Heart left ventricle (tissue), 16 donors: ENCODE measurements at places on chromosomes 7 and 10.

- H3K36me3 ChIP-seq, result no peaks in the 10 kb centered on the region
- no peaks in the 10 kb centered on the region for H3K27me3 ChIP-seq
- no peak for DNase-seq
- H3K27ac ChIP-seq, result no peak overlapping the region
- no peak overlapping the region for H3K4me3 ChIP-seq
These were observed 240.0 kb downstream of the SDHAF3 start for GRCh38 chr7:97357459-97357858.

GRCh38 chr7:142835487-142835886 lies 19.4 kb upstream of the EPHB6 start:
- H3K36me3 ChIP-seq, result no peaks in the 10 kb centered on the region
- H3K27ac ChIP-seq, result no peak overlapping the region
- H3K4me3 ChIP-seq, result no peak overlapping the region

DNA sequence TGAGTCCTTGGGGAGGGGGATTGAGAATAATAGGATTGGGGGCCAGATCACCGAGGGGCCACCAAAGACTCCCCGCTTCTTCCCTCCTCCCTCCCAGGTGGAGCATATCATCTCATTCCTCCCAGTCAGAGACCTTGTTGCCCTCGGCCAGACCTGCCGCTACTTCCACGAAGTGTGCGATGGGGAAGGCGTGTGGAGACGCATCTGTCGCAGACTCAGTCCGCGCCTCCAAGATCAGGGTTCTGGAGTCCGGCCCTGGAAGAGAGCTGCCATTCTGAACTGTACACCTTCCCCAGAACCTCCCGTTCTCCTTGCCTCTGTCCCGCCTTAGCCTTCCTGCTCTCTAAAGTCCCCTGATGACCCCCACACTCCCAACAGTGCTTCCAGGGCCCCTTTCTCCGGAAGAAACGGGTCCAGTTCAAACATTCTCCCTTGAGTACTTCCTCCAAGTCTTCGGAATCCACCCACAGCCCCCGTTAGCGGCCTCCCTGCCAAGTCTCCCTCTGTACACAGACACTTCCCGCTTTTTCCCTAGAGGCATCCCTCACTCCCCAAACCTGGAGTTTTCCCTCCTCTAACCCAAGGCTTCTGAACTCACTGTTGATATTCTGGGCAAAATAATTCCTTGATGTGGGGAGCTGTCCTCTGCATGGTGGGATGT lies 4.1 kb downstream of the FBXO24 start:
- no peaks in the 10 kb centered on the region for H3K36me3 ChIP-seq
- DNase-seq, result peak; percentile 76
- peaks cover 13% of the 10 kb centered on the region for H3K4me1 ChIP-seq
- H3K4me3 ChIP-seq, result no peak overlapping the region

DNA sequence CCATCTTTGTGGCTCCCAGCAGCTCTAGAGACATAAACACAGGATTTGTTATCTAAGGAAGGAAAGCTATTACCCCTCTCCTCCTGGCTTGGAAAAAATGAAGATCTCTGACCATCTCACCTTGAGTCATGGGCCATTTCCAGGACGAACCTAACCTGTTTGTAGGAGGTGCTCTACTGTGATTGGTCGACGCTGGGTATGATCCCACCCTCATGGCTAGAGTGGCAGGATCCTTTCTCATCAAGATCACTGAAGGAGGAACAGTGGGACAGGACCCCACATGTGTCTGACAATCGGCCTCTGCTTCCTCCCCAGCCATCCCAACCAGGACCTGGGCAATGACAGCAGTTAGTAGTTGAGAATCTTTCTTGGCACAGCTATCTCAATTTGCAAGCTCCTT lies 144.1 kb downstream of the EMX2 start:
- DNase-seq, result no peak
- no peaks in the 10 kb centered on the region for H3K27me3 ChIP-seq
- no peak overlapping the region for H3K4me3 ChIP-seq
- H3K27ac ChIP-seq, result no peak overlapping the region
- no peaks in the 10 kb centered on the region for H3K36me3 ChIP-seq

- DNase-seq, result no peak
- no peaks in the 10 kb centered on the region for H3K4me1 ChIP-seq
- no peaks in the 10 kb centered on the region for H3K36me3 ChIP-seq
- H3K27ac ChIP-seq, result no peak overlapping the region
These were observed 25.8 kb upstream of the LEP start for GRCh38 chr7:128215281-128215680.

- no peaks in the 10 kb centered on the region for H3K36me3 ChIP-seq
- no peak for DNase-seq
- peaks cover 17% of the 10 kb centered on the region for H3K27me3 ChIP-seq
- H3K4me1 ChIP-seq, result peaks cover 2% of the 10 kb centered on the region
- H3K27ac ChIP-seq, result no peak overlapping the region
- no peak overlapping the region for H3K4me3 ChIP-seq
These were observed 36.9 kb upstream of the PTF1A start for GRCh38 chr10:23155169-23155568.

GRCh38 chr7:64630496-64630895 lies 35.4 kb upstream of the ZNF107 start:
- no peaks in the 10 kb centered on the region for H3K36me3 ChIP-seq
- H3K4me3 ChIP-seq, result no peak overlapping the region
- H3K27ac ChIP-seq, result no peak overlapping the region
- H3K27me3 ChIP-seq, result no peaks in the 10 kb centered on the region
- no peaks in the 10 kb centered on the region for H3K4me1 ChIP-seq

DNA sequence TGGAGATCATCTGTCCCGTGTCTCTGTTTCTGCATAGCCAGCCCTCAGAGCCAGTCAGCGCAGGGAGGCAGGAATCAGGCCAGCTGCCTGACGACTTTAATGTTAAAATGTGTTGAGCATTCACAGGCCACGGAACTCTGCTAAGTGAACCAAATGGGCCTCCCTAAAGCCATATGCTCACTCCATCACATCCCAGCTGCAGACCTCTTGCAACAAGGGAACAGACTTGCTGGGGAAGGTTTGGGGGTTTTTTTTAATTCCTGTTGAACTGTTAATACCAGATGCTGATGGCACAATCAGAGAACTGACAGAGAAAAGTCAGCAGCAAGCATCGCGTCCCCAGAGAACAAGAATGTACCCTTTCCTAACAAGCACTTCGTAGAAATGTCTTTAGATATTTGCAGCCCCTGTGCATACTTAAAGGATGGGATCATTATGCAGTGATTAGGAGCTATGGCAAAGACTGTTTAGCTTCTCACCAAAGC lies 900.4 kb upstream of the AUTS2 start:
- H3K27me3 ChIP-seq, result no peaks in the 10 kb centered on the region
- DNase-seq, result no peak
- H3K27ac ChIP-seq, result no peak overlapping the region
- no peak overlapping the region for H3K4me3 ChIP-seq
- no peaks in the 10 kb centered on the region for H3K4me1 ChIP-seq

DNA sequence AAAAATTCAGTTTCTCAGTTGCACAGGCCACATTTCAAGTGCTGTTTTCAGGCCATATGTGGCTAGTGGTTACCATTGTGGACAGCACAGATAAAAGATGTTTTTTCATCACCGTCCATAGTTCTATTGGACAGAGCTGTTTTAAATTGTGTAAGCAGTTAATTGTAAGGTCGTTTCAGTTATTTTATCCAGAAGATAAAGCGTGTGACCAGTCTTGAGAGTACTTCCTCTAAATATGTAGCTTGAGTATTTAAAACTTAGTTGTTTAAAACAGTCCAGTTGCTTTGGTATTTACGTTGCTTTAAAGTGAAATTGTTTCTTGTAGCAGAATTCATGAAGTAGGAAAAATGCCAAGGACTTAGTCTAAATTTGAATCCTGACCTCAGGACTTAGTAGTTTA lies 66.9 kb downstream of the ZNRF2 start:
- H3K4me1 ChIP-seq, result peaks cover 16% of the 10 kb centered on the region
- no peaks in the 10 kb centered on the region for H3K27me3 ChIP-seq
- no peak overlapping the region for H3K4me3 ChIP-seq
- H3K36me3 ChIP-seq, result no peaks in the 10 kb centered on the region

DNA sequence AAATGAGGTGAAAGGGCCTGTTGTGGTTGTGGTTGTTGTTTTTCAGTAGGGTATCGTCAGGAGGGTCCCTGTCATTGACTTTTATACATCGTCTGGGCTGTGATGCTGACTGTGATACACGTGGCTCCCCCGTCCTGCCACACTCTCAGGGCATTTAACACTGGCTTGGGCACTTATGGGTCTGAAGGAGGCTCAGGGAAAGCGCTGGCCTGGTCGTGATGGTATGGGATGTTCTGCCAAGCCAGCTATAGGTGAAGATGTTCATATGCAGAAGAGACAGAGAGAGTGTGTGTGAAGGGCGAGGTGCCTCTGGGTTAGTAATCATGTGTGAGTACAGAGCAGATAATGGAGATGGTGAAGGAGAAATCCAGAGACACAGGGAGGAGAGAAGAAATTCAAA lies 158.5 kb downstream of the PRPF18 start:
- H3K27ac ChIP-seq, result no peak overlapping the region
- no peak for DNase-seq
- no peaks in the 10 kb centered on the region for H3K36me3 ChIP-seq
- H3K27me3 ChIP-seq, result no peaks in the 10 kb centered on the region

DNA sequence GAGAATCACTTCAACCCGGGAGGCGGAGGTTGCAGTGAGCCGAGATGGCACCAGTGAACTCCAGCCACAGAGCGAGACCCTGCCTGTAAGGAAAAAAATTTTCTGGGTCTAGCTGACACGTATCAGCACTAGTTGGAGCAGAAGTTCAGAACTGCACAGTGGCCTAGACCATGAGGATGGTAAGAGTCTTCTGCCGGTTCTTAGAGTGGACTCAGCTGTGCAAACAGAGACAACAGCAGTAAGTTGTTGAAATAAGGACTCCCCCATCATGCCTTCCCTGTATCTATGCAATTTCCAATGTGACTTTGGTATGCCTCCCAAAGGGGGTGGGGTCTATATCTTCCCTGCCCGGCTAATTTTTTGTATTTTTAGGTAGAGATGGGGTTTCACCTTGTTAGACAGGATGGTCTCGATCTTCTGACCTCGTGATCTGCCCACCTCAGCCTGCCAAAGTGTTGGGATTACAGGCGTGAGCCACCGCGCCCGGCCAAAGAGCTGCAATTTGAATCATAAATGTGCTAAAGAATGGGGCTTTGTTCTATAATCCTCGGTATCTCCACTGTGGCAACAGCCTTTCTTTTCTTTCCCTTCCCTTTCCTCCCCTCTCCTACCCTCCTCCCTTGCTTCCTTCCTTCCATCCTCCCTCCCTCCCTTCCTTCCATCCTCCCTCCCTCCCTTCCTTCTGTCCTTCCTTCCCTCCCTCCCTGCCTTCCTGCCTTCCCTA lies 14.5 kb upstream of the RNF216 start:
- H3K36me3 ChIP-seq, result no peaks in the 10 kb centered on the region
- no peak overlapping the region for H3K27ac ChIP-seq
- H3K27me3 ChIP-seq, result no peaks in the 10 kb centered on the region
- H3K4me1 ChIP-seq, result no peaks in the 10 kb centered on the region
- no peak for DNase-seq

- no peaks in the 10 kb centered on the region for H3K36me3 ChIP-seq
- H3K4me1 ChIP-seq, result no peaks in the 10 kb centered on the region
- no peaks in the 10 kb centered on the region for H3K27me3 ChIP-seq
- H3K4me3 ChIP-seq, result no peak overlapping the region
These were observed 837.1 kb downstream of the LRMDA start for GRCh38 chr10:76268530-76268929.

DNA sequence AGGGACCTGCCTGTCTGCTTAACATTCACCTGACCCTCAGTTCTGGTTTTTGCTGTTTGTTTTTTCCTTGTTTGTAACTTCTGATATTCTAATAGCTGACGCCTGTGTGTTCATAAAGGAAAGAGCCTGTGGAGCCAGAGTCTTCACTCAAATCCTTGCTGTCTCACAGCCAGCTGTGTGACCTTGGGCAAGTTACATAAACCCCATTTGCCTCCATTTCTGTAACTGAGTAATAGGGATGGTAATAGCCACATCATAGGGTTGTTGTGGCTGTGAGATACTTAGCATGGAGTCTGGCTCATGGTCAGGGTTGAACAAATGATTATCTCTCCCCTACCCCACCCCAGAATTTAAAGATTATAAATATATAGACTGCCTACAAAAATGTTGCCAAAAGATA lies 27.0 kb downstream of the WBP1L start:
- H3K4me1 ChIP-seq, result peaks cover 63% of the 10 kb centered on the region
- H3K36me3 ChIP-seq, result no peaks in the 10 kb centered on the region
- H3K4me3 ChIP-seq, result no peak overlapping the region
- no peak overlapping the region for H3K27ac ChIP-seq
- DNase-seq, result no peak

DNA sequence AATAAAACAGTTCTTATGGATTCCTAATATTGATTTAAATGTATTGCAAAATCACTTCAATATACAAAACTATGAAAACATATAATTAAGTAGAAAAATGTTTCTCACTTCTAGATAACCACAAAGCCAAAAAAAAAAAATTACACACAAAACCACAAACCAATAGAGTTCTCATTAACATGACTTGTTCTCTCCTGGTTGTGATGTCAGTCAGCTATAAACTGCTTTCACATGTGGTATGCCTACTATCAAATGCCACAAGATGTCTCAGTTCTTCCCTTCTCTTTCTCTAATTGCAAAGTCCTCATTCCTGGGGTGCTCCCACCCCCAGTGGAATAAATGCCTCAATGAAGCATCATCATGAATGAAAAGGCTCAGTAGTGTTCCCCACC lies 16.6 kb downstream of the GNAI1 start:
- H3K4me3 ChIP-seq, result no peak overlapping the region
- no peaks in the 10 kb centered on the region for H3K27me3 ChIP-seq
- no peaks in the 10 kb centered on the region for H3K4me1 ChIP-seq
- H3K36me3 ChIP-seq, result no peaks in the 10 kb centered on the region
- no peak overlapping the region for H3K27ac ChIP-seq

DNA sequence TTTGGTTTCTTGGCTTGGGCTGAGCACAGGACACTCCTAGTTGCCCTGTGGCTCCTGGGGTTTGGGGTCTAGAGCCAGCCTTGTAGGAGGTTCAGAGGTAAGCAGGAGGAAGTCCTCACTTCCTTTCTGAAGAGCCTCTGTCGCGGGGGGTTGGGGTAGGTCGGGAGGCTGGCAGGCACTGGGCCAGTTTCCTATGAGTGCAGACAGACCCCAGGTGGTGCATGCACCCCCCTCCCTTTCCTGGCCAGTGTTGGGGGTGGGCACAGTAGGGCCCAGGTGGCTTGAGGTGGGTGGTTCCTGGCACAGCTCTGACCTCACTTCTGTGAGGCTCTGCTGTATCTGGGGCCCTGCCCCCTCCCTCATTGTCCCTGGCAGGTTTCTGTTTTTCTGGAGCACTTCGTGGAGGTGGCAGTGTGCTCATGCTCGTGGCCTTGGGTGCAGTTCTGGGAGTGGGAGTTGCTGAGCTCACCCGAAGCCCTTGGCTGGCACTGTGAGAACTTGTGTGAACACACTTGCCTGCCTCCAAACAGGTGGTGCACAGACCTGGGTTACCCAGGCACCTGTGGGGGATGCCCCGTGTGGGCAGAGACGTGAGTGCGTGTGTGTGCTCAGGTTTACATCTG lies 1.8 kb downstream of the PALD1 start:
- no peaks in the 10 kb centered on the region for H3K36me3 ChIP-seq
- H3K4me3 ChIP-seq, result peak overlapping the region; percentile 74
- no peak for DNase-seq
- H3K27me3 ChIP-seq, result no peaks in the 10 kb centered on the region
- H3K4me1 ChIP-seq, result peaks cover 65% of the 10 kb centered on the region

DNA sequence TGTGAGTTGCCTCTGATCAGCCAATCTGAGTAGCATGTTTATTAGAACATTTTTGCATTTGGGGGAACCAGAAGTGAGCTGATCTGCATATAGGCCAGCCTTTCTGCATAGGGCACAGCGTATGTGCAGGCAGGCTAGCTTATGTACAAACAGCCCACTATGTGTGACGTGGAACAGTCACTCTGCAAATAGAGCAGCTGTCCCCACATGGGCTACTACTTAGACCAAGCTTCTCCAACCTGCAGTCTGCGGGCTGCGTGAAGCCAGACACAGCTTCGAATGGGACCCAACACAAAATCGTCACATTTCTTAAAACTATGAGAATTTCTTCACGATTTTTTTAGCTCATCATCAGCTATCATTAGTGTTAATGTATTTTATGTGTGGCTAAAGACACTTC lies 134.1 kb upstream of the FAM20C start:
- H3K36me3 ChIP-seq, result no peaks in the 10 kb centered on the region
- H3K27ac ChIP-seq, result no peak overlapping the region
- no peak for DNase-seq
- H3K4me3 ChIP-seq, result no peak overlapping the region
